Mucosa of gallbladder (tissue), 1 donor: ENCODE measurements at places on chromosomes 4 and X.

DNA sequence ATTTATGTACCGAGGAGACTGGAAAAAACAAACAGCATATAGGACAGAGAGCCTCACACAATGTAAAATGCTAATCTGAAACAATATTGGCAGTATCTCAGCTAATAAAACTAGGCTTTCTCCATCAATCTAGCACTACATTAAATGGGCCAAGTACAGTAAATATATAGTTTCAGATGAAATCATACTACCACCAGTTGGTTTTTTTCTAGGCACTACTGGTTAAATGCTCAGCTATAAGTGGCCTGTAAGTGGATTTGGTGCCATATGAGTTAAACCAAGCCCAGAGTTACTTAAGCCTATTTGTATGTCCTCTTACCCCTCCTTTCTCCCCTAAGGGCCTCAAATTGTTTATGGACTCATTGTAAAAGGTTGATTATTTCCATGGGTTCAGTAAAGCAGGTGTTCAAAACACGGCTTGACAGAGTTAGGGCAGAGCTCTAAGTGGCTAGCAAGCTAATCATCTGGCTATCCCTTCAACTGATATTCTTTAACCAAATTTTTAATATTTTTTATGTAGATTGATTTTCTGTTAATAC, 57.5 kb downstream of the FAM13A start:
- DNase-seq: no peak

DNA sequence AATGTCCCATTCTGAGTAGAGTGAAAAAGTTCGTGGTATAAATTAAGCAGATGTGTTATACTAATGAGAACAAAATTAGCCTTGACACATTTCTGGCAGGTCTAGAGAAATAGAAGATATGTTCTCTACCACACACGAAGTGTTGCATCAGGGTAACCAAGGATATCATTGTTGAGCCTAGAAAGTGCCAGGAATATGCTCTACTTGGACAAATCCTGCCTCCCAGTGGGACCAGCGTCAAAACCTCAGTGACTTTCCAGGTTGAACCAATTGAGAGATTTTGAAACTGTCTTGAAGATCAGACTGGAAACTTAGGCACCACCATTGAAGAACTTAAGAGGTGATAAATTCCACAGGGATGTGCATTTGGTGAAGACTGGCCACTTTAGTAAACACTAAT, 115.9 kb downstream of the HPGD start:
- DNase-seq: no peak

- DNase-seq: no peak
Observed at GRCh38 chr4:3520796-3521600, 11.2 kb downstream of the LRPAP1 start.

DNA sequence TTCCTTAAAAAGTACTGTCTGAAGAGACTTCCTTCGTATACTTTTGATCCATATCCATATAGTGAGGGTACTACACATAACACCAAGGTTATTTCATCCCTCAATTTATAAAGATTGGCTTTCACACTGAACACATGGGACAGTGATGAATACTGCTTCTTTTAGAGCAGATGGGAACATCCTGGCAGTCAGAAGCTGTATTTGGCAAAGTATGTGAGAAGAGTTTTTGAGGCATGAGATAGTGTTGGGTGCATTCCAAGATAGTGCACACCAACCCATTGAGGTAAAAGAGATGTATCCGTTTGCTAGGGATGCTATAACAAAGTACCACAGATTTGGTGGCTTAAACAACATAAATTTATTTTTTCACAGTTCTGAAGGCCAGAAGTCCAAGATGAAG, 141.1 kb downstream of the MOSPD2 start:
- no peak for DNase-seq

- no peak for DNase-seq
Observed at GRCh38 chr4:179989975-179990374, 2253.2 kb upstream of the TENM3 start.
